ENCODE measurements at places on chromosomes 2 and 18.

- DNase-seq = no peak
Observed at GRCh38 chr2:120486946-120487345, 141.0 kb downstream of the INHBB start.

- DNase-seq = no peak
Observed at GRCh38 chr2:224570328-224570993, 14.7 kb downstream of the CUL3 start.

GRCh38 chr18:10127729-10128128, 213.9 kb downstream of the VAPA start:
- no peak for DNase-seq

- no peak for DNase-seq
Observed at GRCh38 chr2:200138391-200139124, 167.9 kb upstream of the SPATS2L start.

Measured in SK-N-MC (cell line).